Hematopoietic multipotent progenitor cell treated with erythropoietin and hydrocortisone succinate and interleukin-3 and kit ligand, for 17 days (in vitro differentiated cells): ENCODE measurements at places on chromosomes 2 and 18.

GRCh38 chr2:150716186-150716585 lies 228.7 kb upstream of the RND3 start:
- DNase-seq = no peak

DNA sequence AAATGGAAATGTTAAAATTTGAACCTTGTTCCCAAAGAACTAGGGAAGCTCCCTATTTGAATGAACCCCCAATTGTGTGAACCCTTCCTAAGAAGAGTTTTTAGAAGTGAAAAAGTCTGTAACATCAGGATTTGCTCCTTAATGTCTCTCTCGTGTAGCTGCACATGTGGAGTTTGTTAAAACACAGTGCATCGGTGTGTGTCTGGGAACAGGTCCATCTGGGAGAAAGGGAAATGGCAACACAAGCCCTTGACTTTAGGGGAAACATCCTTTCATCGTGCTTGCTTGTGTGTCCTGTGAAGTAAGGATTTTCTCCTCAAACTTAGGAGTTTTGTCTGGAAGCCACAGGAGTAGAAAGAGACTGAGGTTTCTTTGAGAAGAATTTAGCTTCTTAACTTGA lies 203.9 kb downstream of the PRKCE start:
- no peak for DNase-seq

- no peak for DNase-seq
These were observed 61.8 kb upstream of the RBM44 start for GRCh38 chr2:237736783-237737182.

DNA sequence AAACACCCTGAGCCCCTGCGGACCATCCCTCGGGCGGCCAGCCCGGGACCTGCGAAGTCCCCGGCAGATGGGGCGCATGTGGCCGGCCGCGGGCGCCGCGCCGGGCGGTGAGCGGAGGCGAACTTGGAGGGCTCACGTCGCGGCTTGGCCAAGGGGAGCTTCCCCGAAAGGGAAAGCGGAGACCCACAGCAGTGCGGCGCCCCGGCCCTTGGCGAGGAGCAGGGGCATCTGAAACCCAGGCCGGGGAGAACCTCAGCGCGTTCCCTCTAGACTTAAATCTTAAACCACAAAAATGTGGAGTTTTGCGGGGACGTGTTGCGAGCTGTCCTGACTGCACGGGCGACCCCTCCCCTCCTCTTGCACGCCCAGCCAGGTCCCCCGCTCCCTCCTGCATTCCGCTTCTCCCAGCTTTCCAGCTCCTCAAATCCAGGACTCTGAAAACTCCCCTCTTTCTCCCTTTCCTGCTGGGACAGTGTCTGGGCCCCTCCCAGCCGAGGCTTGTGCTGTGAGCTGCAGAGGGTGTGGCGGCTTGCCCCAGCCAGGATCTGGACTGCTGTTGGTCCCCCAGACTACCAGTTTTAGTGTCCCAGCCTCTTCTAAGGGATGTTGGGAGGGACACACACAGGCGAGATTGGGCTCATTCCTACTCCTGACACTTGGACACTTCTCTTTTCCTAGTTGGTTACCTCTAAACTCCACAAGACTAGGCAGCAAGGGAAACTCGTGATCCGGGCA lies 1.3 kb downstream of the FMNL2 start:
- DNase-seq = no peak

DNA sequence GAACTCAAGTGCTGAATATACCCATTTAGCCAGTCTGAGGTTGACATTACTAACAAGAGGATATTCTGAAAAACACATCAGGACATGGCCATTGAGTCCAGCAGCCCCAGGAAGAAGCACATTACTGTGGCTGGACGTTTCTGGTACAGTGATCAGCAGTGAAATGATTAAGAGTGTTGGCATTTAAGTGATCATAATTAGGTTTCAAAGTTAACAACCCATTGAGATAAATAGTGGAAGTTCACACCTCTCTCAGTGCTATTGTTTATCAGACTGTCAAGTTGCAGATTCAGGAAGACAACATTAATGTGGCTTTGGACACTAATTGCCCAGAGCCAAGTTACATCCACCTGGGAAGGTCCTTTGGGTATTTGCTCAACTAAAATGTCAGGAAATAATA lies 139.5 kb upstream of the GAREM1 start:
- no peak for DNase-seq

GRCh38 chr18:63238693-63239075 lies 80.9 kb downstream of the BCL2 start:
- DNase-seq = no peak

DNA sequence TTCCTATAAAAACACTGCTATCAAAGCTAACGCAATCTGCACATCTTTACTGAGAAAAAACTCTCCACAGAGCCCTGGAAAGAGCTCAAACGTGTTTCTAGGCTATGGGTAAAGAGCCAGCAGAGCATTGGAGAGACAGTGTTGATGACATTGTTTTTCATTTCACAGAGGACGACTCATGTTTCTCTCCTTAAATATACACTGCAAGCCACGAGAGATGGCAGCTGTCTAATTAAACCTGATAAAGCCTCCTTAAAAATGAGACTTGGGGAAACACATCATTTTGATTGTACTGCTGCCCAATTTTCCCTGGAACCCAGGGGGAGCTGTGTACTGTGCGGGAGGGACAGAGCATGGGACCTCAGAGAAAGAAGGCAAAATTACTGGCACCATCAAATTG lies 294.3 kb upstream of the SETBP1 start:
- no peak for DNase-seq

- no peak for DNase-seq
These were observed 65.9 kb upstream of the AFF3 start for GRCh38 chr2:100208141-100208770.

DNA sequence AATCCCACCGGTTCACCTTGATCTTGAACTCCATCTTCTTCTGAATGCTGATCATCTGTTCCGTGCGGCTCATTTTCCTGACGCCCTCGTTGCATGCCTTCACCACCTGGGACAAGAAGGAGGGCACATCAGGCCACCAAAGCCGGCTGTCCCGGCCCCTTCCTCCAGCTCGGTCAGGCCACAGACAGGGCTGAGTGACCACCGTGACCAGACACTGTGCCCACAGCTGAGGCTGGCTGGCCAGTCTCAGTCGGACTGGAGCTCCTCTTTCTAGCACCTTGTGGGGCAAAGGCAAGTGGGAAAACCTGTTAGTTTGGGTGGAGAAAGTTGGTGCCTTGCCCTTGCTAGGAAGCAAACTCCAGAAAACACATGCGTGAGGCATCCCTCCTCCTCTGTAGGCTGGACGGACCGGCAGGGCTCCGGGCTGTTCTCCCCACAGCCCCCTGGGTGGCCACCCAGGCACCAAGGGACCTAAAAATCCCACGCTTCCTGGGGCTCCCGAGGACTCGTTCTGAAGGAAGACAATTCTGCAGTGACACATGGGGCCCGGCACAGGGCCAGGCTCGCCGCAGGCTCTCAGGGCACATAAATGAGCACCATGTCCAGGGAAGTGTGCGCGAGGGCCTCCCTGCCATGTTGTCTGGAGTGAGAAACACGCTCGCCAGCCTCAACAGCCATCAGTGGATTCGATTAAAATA lies 15.3 kb downstream of the SNORC start:
- DNase-seq = no peak

DNA sequence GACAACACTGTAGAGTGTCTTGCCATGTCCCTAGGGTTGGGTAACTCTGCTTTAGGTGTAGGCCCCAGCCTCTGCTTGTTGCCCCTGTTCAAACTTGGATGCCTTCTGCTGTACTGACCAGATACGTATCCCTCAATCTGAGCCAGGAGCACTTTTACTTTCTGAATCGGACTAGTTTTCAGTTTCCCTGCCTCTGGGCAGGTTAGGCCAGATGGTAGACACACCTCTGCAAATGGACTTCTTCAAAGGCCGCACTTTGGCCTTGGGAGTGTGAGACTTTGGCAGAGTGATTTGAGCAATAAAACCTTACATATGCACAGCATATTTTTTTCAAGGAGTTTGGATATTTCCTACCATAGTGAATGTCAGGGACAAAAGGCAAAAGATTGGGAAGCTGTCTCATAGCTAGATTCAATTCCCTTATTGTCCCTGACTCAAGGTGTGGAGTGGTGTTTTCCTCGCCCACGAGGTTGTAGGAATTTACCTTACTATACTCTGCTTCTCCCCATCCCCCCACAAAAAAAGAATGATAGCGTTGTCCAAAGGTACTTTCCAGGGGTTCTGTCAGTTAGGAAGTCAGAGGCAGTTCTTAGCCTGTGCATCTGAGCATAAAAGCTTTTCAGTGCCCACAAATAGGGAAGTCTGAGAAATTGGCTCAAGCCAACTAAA lies 15.3 kb upstream of the PARD3B start:
- no peak for DNase-seq
